ENCODE measurements at places on chromosomes 5 and 9.

DNA sequence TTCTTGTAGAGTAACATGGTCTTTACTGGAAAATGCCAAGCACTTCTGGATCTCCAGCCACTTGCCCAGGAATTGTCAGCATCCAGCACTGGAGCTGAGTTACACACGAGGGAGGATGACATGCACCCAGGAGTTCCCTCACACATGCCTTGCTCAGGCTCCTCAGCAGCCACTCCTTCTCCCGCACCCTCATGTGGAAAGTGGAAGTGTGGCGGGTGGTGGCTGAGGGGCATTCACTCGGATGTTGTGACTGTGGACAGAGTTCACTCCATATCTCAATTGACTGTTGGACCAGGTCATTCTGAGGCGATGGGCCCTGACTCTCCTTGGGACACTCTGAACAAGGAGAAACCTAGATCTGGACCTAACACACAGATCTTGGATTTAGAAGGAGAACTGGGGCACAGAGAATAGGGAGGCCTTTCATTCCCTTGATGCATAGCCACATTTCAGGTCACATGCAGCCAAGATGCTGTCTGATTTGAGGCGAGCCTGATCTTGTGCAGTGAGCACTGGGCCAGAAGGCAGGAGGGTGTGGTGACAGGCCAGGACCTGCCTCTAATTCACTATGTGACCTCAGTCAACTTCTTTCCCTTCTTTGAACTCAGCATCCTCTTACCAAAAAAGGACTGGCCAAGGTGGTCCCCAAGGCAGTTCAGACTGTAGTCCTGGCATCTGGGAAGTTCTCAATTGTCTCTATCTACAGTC is 62.1 kb downstream of the CYSTM1 start:
- no peak for DNase-seq

GRCh38 chr9:69180670-69181069 is 6.6 kb downstream of the TJP2 start:
- DNase-seq, result no peak

DNA sequence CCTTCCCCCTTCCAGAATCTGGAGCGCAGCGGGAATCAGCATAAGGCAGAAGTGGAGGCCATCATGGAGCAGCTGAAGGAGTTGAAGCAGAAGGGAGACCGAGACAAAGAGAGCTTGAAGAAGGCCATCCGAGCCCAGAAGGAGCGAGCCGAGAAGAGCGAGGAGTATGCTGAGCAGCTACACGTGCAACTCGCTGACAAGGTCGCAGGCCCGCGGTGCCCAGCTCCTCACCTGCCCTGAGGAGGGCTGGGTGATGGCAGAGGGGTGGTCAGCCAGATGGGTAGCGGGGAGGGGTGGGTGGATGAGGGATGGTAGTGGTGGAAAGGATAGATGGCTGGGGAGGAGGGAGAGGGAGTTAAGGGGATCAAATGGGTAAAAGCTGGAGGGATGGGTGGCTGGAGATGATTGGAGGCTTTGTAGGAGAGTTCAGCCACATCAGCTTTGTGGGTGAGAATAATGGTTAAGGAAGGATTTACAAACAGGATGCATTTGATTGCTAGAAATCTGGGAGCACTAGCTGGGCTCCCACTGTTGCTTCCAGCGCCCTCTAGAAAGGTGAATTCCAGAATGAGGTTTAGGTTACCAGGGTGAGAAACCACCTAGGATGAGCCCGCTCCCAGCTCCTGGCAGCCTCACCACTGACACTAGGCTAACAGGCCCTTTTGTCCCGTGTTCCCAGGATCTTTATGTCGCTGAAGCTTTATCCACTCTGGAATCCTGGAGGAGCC is 19.7 kb upstream of the GLE1 start:
- DNase-seq, result no peak

DNA sequence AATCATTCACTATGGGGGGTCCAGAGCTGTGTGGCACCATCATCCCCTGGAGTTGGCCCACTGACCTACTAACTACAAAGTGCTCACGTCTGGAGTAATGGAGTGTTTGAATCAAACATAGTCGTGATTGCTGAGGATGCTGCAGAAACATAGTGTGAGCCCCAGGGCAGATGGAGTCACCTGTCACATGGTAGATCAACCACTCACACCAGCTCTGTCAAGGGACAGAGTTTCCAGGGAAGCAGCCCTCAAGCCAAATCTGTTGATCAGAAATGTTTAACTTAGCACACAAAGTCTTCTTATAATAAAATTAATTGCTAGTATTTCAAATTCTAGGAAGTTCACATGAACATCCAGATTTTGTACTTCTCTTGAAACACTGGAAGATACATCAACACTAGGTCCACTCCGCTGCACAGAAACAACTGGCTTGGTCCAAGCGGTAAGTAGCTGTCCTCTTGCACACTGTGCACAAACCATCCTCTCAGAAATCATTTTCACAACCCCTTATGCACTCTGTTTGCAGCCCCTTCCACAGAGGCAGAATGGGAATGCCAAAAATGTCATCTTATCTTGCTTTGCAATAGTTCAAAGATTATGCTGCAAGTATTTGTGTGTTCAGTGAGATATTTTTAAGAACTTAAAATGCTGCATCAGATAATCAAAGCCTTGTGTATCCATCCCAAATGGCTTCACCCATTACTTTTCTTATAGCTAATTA is 191.0 kb downstream of the EPB41L4A start:
- DNase-seq, result no peak

DNA sequence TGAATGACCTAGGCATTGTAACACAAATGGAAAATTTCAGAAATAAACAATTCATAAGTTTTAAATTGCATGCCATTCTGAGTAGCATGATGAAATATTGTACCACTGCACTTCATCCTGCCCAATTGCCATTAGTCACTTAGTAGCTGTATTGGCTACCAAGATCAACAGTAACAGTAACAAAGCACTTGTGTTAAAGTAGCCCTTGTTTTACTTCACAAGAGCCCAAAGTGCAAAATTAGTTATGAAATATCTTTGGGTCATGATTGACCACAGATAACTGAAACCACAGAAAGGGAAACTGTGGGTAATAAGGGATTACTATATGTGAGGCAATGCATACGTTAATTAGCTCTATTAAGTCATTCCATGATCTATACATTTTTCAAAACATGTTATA is 33.3 kb upstream of the RORB start:
- no peak for DNase-seq

DNA sequence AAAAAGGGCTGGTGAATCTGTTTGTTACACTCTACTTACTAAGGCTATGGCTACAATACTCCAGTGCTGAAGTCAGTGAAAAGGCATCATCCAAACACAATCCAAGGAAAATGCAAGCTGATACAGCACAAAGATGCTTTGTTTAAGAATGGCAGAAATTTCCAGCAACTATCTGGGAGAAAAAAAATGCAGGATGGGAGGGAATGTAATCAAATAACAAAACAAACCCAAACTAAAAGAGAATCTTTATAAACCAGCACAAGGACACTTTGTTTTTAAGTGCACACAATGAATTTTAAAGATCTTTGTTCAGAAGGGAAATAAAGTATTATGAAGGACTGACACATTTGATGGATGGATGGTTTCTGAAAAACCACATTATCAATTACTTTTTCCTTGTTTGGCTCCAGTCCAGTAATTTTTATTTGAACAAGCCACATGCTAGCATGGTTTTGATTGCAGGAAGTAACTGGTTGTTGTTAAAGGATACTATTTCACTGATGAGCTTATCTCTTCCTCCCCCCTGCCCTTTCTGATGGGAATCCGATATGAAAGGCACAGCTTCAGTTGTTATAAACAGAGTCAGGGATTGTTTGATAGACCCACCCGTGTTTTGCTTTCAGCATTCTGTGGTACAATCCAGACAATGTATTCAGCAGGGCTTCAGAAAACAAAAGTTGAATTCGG is 12.1 kb upstream of the TLE4 start:
- DNase-seq, result no peak

GRCh38 chr9:138051586-138052321 is 174.2 kb downstream of the CACNA1B start:
- no peak for DNase-seq

DNA sequence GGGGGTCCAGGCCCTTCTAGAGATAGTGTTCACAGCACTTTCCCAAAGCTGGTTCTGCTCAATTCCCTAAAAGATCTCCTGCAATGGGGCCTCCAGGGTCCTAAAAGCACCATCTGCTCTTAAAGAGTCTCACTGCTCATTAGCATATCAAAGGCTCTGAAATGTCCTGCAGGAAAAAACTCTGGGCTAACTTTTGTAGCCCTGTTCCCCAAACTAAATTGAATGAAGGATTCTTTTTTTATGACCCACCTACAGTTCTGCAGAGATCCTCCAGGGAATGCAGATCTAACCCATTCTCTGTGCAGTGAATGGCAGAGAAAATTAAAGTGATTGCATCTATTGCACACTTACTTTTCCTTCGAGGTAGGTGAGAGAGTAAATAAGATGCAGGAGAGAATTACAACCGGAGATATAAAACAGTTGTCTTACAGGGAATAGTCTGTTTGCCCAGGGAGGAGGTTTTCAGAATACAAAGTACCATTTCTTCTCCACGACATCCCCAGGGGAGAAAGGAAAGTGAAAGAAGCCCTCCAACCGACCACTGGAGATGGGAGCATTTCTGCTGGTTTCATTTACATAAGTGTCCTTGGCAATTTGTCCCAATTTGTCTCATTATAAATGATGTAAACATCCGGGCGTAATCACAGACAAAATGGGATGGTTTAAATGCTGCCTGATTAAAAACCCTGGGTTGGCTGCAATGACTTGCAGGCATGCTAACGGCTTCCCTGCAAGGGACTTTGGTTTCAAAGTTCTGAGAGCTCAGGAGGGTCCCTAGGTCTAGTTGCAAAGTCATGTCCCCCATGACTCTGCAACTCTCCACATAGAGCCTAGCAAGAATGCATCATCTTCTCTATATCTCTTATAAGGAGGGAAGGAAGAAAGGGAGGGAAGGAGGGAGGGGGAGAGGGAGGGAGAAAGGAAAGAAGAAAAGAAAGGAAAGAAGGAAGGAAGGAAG is 114.0 kb downstream of the KCNIP1 start:
- DNase-seq, result no peak

DNA sequence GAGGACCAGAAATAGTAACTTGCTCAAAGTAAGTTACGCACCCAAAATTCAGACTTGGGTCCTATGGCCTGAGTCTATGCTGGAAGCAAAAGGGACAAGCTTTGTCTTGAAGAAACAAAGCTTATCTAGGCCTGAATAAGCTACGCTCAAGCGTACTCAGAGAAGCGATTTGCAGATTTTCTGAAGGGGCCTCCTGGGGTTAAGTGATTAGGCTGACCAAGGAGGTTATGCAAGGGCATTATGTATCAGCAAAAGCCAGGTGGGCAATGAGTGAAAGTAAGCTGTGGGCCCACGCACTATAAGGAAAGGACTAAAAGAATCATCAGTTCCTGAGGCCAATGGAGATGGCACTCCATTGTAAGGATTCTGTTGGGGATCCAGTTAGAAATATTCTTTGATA is 122.1 kb downstream of the SNX18 start:
- no peak for DNase-seq

- DNase-seq, result no peak
Observed at GRCh38 chr5:37723162-37723961, 116.5 kb downstream of the GDNF start.

DNA sequence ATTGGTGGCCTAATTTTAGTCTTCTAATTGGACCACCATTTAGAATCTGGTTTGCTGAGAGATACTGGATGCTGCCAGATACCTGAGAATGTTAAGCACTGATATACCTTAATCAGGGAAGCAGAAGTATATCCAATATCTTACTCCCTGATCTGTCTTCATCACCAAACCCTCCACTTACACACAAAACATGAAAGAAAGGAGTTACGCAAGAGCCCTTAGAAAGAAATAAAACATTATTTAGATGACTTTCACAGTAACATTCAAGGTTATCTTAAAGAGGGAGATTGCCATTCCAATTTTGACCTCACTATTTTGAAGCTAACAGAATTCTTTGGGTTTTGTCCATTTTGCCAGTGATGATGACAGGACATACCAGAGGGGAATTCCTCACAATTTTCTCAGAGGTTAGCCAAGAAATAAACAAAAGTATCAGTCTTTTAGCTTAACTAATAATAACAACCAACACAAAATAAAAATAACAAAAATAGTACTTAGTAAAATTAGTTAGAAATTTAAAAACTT is 496.1 kb downstream of the NFIB start:
- DNase-seq, result no peak

DNA sequence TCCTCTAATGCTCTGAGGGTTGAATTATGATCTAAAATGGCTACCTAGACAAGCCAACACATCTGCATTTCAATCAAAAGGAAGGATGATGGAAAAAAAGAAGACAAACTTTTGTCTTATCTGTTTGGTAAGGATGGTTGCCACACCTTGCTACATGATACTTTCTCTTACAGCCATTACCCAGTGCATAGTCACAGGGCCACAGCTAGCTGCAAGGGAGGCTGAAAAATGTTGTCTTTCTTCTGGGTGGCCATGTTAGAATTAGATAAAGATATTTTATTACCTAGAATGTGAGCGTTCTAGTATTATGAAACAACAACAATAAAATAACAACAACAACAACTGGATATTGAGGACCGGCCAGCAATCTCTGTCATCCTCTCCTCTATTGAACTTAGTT is 4.7 kb upstream of the AOPEP start:
- DNase-seq, result no peak

- DNase-seq, result no peak
Observed at GRCh38 chr5:58245476-58245840, 214.4 kb downstream of the PLK2 start.
